ENCODE measurements at places on chromosomes 7 and 10.
A peak's percentile ranks its signal among the peaks of the same experiment; 100 is the strongest.

GRCh38 chr10:28139138-28139537 lies 140.3 kb upstream of the ODAD2 start:
- no peak for DNase-seq

GRCh38 chr7:145643981-145644380 lies 472.6 kb upstream of the CNTNAP2 start:
- no peak for DNase-seq

GRCh38 chr7:36149694-36150452 lies 3.2 kb upstream of the EEPD1 start:
- DNase-seq: no peak

DNA sequence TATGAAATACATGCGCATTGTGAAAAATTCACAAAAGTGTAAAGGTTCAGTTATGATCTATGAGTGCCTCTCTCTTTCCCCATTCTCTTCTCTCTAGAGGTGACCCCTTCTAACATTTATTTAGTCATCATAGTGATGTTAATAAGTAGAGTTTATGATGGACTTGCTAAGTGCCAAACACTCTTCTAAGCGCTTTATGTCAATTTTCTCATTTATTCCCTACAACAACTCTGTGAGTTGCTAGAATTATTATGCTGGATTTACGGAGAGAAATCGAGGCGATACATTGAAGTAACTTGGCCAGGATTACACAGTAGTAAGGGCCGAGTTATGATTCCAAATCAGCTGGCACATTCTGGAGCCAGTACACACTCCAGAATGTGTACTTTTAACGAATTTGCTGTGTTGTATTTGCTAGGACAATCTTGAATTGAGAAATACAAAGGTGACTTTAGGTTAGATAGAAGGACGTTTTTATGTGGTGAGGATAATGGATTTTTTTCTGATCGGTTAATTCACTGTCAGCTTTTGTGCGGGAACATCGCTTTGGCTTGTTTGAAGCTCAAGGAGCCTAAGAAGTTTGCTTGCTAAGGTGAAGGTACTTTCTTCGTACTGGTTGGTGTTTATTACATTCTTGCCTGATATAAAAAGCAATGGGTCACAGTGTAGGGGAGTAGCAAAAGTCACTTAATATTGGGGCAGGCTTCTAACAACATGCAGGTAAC lies 1.4 kb downstream of the ATRNL1 start:
- DNase-seq: no peak

DNA sequence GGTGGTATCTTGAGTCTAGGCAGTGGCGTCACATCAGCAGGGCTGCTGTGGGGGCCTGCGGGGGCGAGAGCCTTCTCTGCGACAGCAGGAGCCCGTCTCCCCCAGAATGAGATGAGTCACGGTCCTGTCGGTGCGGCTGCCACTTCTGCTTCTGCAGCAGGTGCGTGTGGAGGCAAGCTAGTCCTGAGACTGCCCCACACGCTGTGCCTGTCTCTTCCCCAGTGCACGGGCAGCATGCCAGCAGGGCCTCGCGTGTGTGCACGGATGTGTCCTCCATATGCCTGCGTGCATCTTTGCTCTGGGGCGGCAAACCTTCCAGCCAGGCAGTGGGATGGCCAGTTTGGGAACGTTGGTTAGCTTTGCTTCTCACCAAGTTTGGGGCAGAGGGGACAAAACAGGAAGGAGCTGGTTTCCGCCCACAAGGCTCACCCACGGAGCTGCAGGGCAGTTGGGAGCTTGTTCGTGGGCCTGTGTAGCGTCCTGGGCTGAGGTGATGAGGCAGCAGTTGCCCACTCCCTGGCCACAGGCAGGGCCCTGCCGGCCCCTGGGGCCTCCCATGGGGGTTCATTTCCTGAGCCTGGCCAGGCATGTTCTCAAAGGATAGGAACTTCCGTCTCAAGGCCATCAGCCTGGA lies 60.8 kb upstream of the PPIF start:
- DNase-seq: peak; percentile 53

DNA sequence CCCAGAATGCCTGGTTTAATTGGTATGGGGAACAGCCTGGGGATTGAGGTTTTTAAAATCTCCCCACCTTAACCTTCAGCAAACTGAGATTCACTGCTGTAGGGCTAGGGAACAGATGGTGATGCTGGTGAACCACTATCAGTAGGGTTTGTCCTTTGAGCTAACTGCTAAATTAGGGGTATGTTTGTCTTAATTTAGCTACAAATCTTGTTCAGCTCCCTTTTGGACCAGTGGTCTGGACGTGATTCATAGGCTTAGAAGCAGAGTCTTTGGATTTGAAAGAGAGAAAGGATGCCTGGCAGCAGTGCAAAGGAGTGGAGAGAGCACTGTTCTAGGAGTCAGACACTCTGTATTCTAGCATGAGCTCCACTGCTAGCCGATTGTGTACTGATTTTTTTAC lies 2.8 kb downstream of the HDAC9 start:
- no peak for DNase-seq

GRCh38 chr7:128941946-128942526 lies 4.3 kb downstream of the IRF5 start:
- DNase-seq: no peak

DNA sequence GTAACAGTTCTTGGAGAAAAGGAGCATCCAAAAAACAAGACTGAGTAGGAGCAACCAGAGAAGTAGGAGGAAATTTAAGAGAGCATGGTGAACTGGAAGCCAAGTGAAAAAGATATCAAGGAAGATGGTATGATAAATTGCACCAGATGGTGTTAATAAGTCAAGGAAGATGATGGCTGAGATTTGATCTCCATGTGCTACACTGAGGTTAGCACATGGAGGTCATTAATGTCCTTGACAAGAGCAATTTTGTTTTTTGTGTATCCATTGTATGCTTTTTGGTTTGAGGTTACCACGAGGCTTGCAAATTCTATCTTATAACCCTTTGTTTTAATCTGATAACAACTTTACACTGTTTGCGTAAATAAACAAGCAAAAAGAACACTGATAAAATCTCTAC lies 11.3 kb upstream of the PTTG1IP2 start:
- no peak for DNase-seq

DNA sequence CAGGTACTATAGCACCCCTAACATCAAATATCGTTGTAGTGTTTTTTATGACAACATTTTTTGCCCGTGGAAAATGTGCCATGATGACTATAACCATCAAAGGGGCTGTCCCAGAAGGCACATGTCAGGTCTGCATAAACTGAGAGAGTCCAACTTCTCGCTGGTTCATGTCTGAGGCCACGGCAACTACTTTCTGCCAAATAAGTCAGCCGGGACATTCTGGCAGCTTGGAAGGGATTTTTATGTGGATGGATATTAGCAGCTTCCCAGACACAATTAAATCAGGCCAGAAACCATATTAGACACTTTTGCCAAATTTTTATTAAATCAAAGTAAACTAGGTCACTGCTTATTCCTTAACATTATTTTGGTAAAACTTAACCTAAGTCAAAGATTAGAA lies 477.4 kb upstream of the FZD8 start:
- no peak for DNase-seq

DNA sequence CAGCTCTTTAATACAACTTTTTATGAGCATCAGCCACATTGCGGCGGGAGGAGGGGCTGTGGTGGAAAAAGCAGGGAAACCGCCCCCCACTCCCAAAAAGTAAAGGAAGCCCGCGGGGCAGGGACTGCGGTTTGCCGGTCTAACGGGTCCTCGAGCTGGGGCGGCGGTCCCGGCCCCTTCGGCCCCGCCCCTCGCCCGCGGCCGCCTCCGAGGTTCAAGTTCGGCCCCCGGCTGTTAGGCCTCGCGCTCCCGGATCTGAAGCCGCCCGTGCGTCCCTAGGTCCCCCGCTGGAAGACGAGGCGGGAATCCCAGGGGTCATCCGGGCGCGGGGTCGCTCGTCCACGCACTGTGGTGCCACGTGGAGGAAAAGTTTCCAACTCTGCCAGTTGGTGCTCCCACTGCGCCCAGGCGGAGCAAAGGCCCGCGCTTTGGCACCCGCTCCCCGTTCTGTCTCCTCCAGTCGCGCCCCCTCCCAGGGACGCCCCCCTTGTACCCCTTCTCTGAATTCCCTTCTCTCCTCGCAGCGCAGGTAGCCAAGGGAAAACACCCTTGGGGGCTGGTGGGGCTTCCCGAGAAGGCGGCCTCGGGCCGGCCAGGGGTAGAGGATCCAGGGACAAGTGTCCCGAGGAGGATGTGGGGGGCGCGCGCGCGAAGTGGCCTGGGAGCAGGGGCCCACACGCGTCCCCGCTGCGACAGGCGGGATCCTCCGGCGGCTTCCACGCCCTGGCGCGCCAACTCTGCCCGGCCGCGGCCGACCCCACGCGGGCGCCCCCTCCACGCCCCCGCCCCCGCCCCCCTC lies 798 bp upstream of the AUTS2 start:
- peak; percentile 22 for DNase-seq

- DNase-seq: no peak
Observed at GRCh38 chr10:105837951-105838350, 1196.9 kb downstream of the SORCS3 start.

DNA sequence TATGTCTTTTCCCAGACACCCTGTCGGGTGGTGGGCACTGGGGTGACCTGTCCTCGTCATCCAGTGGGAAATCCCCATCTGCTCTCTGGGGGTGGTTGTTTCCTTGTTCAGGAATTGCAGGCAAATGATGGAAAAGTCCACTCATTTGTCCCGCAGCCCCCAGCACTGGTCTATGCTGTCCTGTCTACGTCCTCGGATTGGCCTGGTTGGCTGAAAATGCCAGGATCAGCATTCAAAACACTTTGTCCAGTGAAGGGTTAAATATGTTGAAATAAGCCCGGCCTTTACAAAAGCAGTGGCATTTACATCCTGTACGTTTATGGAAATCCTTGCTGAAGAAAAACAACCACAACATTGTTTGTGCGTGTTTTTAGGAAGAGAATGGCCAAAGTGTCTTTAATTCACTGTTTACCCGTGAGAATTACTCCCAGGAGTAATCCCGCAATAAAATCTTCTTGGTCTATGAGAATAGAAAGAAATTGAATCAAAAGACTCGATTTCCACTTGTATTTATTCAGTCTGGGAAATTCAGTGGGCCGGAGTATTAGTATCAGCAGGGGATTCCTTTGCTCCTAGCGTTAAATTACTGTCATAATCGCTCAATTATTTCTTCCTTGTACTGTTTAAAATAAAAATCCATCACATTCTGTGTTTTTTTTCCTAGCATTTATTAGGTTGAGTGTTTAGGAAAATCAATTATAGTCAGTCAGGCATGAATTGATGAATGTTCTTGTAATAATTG lies 116.8 kb upstream of the SH2B2 start:
- no peak for DNase-seq

GRCh38 chr7:136637813-136638212 lies 230.6 kb upstream of the CHRM2 start:
- DNase-seq: no peak

DNA sequence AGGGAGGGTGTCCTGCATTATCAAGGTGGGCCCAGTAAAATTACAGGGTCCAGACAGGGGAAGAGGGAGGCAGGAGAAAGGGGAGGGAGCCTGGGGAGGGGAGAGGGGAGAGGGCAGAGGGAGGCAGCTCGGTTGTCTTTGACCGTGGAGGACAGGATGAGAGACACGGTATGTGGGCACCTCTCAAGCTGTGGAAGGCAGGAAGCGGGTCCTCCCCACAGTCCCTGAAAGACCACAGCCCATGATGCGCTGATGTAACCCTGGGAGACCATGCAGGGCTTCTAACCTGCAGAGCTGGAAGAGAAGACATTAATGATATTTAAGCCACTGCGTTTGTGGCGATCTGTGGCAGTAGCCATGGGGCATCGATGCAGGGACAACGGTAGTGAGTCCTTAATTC lies 27.2 kb upstream of the MNX1 start:
- DNase-seq: no peak

DNA sequence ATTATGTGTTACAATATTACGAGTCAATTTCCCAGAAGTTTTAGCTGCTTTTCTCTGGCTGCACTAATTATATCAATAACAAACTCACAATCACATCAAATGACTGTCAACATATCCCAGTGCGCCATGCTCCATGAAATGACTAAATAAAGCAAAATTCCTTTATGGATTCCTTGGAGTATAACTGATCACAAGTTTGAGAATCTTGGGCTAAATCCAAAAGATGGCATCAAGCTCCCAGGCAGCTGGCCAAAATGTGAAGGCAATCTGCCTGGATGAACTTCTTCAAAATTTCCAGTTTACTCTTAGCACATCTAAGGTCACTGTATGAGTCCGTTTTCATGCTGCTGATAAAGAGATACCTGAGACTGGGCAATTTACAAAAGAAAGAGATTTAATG lies 210.8 kb downstream of the CCSER2 start:
- no peak for DNase-seq

GRCh38 chr10:100645613-100646392 lies 99.6 kb upstream of the PAX2 start:
- DNase-seq: no peak

- no peak for DNase-seq
Observed at GRCh38 chr7:117793521-117793920, 79.7 kb downstream of the CTTNBP2 start.

DNA sequence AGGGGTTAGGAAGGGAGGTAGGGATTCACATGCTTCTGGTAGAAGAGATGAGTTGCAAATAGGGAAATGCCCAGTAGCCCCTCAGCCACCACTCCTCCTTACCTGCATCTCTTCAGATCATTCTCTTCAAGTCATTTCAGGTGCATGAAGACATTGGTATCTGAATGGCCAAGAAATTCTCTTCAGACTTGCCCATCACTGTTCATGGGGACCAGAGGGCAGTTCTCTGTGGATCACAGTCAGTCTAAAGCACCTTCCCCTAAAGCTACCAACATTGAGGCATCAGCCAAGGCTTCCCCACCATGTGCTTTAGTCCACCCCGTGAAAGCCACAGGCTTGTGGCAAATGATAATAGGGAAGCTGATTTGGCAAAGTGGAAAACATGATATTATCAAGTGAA lies 319.4 kb upstream of the ZNF32 start:
- DNase-seq: no peak

GRCh38 chr7:2734751-2735571 lies 47.0 kb downstream of the AMZ1 start:
- no peak for DNase-seq

DNA sequence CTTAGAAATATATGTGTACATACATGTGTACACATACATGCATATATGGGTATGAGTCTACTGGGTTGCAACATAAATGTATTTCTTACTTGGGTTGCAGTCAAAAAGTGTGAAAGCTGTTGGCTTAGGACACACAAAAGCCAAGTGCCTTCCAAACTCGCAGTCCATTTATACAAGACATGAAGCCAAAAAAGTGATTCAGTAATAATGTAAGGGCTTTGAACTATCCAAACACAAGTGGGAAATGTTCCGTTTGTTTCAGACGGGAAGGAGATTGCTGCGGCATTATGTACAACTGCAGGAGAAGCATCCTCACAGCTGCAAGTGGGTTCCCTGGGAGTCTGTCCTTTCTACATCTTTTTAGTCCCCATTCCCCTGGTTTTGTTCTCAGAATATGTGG lies 513.6 kb downstream of the SORCS3 start:
- DNase-seq: no peak

- no peak for DNase-seq
Observed at GRCh38 chr10:8017277-8017676, 37.2 kb upstream of the GATA3 start.

DNA sequence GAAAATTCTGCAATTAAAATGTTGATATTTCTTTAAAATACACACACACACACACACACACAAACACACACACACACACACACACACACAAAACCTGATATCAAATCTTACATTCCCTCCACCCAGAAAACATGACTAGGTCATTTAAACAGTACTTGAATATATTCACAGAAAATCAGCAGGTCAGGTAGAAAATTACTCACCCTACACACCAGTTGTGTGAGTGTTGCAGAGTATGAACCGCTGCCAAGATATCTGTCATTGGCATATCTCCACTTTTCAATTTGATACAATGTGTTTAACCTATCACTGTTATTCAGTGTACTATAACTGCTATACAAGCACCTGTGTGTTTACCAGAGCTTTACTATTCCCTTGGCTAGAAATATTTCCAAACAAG lies 283.6 kb upstream of the LRRTM3 start:
- DNase-seq: no peak

GRCh38 chr10:108616559-108617285 lies 1306.6 kb downstream of the XPNPEP1 start:
- no peak for DNase-seq

All from CD8-positive, alpha-beta T cell (primary cell).